Pancreas (tissue), 10 donors: ENCODE measurements at places on chromosomes 1 and 21. TPM values are rescaled to one million over a fixed set of nuclear protein-coding genes. Genes with fewer than 3 reads are reported as not detected.

DNA sequence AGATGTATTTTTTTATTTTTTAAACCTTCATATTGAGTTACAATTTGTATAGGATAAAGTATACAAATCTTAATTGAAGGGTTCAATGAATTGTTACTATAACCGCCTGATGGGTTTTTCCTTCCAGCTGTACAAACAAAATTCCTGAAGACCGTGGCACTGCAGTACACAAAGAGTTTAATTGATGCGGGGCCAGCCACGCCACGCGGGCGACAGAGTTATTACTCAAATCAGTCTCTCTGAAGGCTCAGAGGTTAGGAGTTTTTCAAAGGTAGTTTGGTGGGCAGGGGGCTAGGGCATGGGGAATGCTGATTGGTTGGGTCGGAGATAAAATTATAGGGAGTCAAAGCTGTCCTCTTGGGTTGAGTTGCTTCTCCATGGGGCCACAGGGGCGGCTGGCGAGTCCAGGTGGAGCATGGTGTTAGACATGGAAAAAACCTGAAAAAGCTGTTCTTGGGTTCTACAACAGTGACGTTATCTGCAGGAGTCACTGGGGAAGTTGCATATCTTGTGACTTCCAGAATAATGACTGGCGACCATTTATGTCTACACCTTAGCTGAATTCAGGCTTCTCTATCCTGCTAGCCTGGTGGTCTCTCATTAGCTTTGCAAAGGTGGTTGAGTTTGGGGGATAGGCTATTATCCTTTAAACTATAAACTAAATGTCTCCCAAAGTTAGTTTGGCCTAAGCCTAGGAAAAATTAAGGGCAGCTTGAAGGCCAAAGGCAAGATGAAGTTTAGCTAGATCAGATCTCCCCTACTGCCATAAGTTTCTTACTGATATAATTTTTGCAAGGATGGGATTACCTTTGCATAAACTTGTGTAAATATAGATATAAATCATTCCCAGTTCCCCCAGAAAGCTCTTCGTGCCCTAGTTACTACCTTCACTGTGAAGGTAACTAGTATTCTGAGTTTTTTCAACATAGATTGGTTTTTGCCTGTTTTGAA, 13.0 kb upstream of the TMEM9 start:
- DNase-seq = no peak

GRCh38 chr1:43324810-43325209, 12.8 kb upstream of the MPL start:
- no peak for DNase-seq

GRCh38 chr1:50644447-50645105, 221.3 kb upstream of the DMRTA2 start:
- DNase-seq = no peak

- DNase-seq = no peak
Observed at GRCh38 chr1:13628711-13629110, 45.1 kb downstream of the PDPN start.

DNA sequence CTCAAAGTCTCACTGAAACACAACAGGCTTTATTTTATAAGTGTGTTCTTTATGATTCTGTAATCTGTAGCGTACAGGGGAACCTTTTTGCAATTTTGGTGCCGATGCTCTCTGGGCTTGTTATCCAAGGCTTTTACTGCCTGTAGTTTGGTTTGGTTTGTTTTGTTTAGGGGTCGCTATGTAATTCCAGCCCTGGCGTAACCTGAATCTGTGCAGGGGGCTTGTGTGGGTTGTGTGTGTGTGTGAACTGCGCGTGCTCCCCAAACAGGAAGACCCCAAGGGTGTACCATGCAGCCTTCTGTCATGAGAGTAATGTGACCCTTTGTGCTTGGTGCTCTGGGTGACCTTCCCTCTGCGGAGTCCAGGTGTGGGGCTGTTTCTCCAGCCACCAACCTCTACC, 92.1 kb upstream of the CLDN14 start:
- no peak for DNase-seq

DNA sequence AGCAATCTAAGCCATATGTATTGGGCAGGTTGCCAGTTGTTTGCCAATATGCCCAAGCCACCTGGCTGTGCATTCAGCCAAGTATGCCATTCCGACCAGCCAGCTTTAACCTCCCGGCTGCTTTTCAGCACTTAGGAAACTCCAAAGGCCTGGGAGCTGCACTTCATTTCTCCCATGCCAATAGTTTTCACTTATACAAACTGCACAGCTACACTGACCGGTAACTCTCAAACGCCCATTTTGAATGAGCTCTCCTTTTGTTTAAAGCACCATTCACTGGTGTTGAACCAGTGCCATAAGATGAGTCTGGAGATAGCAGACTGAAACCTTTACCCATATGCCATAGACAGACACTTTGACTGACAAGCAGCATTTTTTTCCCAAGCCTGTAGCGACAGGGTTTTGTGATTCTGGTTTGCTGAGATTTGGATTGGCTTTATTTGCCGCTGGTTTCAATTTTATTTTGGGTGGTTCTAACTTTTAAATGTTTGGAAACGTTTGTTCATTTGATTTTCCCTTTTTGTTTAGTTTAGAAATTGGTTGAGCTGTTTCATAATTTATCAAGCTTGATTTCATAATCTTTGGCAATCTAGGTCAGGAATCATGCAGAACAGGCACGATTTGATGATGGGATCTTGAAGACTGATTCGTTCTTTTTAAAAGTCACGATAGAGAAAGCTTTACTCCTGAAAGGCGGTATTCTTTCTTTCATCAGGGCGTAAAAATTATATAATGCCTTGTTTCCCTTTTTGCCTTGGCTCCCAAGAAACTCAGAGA, 144.6 kb downstream of the NFIA start:
- no peak for DNase-seq

GRCh38 chr1:58687516-58687915, 12.3 kb downstream of the MYSM1 start:
- DNase-seq = no peak

DNA sequence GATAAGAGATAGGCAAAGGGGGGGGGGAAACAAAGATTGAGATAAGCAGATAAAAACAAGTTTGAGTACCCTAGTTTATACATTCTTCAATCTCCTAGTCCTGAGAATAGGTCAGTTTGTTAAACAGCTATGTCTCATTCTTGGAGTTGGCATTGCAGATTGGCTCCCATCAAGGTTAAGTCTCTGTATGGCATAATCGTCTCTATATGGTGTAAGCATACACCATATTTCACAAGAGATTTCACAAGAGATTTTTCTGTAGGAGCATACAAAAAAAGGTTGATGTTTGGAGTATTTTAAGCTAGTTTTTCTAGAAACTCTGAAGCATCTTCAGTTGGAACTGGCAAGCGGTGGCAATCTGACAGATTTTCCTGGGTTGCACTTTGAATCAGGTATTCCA, 35.8 kb downstream of the NCAM2 start:
- no peak for DNase-seq

DNA sequence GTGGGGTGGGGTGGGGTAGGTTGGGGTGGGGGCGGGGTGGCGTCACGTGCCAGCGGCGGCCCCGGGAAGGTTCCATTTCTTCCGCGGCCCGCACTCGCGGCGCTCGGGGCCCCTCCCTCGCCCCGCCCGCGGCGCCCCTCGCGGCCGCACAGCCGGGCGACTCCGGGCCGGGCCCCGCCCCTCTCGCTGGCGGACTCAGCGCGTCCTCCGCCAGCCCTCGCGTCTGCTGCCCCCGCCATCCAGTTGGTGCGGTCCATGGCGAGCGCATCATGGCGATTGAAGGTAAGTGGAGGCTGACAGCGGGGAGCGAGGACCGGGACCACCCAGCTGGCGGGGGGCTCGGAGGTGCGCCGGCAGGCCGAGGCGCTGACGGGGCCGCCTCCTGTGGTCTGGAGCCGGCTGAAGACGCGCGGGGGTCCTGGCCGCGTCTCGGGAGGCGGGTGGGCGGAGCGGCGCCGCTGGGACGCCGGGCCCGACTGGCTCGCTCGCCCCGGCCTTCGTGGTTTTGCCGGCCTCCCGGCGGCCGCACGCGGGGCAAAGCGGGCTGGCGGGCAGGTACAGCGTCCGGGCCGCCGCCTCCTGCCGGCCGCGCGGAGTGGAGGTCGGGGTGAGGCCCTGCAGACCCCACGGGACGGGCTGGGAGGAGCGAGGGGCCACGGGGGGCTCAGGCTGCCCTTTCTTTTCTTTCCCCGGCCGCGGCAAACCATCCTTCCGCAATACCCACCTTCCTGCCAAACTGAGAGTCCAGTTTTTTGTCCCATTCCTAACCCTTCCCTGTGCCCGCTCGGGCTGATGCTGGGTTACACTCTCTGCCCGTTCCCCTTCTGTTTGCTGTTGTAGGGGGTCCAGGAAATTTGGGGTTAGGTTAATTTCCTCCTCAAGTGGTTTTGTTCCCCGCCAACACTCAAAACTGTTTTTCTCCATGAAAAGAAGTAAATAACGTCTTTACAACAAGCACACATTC, at the start of gene SYT14:
SYT14 (plus strand) TSS at position 222 of the 964 bp plus-strand sequence; CDS start at position 270, 48 bp downstream.
- DNase-seq = peak; percentile 15

GRCh38 chr1:244163861-244164510, 112.9 kb downstream of the ZBTB18 start:
- DNase-seq = no peak

DNA sequence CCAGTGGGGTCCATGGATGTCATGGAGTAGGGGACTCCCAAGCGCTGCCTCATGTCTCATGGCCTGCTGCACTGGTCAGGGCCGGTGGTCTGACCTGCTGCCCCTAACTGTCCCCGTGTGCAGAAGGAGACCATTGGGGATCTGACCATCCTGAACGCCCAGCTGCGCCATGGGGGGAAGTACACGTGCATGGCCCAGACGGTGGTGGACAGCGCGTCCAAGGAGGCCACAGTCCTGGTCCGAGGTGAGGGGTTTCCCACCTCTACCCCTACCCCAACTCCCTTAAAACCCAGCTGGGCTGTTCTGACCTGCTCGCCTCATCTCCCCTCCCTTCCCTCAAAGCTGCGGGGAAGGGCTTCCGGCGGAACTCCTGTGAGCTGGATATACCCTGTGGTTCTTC, 18.6 kb downstream of the TMEM81 start:
- no peak for DNase-seq

GRCh38 chr1:17839641-17840196, 84.6 kb downstream of the ACTL8 start:
- no peak for DNase-seq

DNA sequence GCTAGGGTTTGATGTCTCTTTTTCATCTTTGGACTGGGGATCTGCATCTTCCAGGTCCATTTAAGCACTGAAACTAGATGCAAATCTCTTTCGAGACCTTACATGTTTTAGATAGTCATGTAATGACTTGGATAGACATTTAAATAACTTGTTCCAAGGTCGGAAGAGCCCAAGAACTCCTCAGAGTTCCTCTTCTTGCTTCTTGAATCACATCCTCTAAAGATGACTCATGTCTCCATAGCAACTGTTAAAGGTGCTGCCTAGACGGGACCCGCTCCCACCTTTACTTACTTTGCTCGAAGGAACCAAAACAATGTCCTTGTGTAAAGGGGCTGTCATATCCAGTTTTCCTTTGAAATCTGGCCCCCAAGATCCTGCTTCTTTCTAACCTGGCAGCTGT, 130.0 kb downstream of the EDEM3 start:
- no peak for DNase-seq

DNA sequence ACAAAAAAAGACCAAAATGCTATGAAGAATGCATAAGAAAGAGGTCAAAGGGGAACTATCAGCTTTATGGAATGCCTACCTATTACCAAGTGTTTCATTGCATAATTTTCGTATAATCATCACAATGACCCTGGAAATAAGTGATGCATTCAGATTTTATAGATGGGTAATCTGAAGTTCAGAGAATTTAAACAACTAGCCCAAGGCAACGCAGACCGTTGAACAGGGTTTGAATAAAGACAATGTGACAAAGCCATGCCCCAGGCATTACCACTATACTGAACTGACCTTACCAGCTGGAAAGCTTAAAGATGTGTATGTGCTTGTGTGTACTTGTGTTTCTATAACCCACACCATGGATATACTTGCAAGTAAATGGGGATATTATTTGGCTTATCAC, 827.6 kb upstream of the ADGRL2 start:
- DNase-seq = no peak

DNA sequence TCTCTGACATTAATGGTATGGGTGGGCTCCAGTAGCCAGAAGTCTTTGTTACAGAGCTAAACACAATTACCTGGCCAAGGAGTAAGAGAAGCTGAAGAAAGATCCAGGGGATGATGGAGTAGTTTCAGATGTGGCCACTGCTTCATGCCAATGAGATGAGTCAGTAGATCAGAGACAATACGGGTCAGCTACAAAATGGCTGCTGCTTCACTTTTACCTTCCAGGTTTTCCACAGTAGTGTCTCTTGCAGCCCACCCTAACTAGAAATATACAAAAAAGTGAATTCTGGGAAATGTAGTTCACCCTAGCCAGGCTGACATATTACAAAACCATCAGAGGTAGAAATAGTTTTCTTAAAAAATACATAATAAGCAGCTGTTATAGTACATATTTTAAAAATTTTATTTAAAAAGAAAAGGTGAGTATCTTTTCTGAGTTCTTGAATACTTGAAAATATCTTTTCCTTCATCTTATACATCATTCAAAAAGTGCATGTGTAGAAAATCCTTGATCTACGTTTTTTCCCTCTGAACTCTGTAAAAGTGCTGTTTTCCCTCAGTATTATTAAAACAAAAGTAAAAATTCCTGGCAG, 36.1 kb downstream of the LRIF1 start:
- no peak for DNase-seq

- DNase-seq = no peak
Observed at GRCh38 chr1:205102404-205102803, 18.1 kb upstream of the TMEM81 start.

DNA sequence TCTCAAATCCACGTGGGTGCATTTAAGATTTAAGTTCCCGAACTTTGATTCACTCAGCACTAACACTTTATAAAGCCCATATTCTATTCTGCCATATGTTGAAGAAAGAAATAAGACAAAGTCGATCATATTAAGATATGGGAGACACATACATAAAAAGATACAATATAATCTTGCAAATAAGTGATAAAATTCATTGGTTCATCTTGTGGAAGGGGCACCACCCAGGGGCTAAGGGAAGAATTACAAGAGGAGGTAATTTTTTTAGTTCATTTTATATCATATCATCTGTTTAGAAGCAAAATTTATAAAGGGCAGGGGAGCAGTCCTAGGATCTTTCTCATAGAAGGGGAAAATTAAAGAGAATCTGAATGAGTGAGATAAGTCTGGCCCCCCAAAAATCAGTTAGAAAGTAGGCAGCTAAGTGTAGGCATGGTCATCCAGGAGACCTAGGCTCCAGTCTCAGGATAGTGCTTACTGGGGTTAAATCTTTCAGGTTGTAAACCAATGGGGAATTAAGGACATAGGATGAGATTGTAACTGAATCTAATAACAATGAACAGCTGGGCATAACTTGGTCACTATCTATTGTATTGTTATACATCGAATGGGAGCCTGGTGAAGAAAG, 124.2 kb upstream of the L1TD1 start:
- DNase-seq = no peak

GRCh38 chr1:95229037-95229436, 5.0 kb upstream of the RWDD3 start:
- DNase-seq = no peak

- DNase-seq = peak; percentile 93
Observed at GRCh38 chr1:1371746-1372711, 3.0 kb downstream of the AURKAIP1 start.

- no peak for DNase-seq
Observed at GRCh38 chr21:41802684-41803083, 35.8 kb upstream of the RIPK4 start.

- DNase-seq = no peak
Observed at GRCh38 chr1:56983484-56983883, 17.7 kb upstream of the C8B start.

Gene OR2T11
- total RNA-seq = not detected

Gene DTL
- 0.60 TPM for total RNA-seq

Gene S100A12
- 0.75 TPM for total RNA-seq

Gene HJV
- not detected for total RNA-seq

Gene IL20
- total RNA-seq = not detected

Gene RPE65
- not detected for total RNA-seq

Gene SRGAP2
- 14.1 TPM for total RNA-seq

Gene GCSAML
- 0.03 TPM for total RNA-seq

Gene OR2G6
- total RNA-seq = not detected

Gene MTF2
- total RNA-seq = 6.5 TPM

Gene HNRNPU
- total RNA-seq = 142 TPM
